ENCODE measurements at places on chromosomes 7 and 10.

- DNase-seq = peak; percentile 63
Measured at GRCh38 chr10:4131407-4132215, 346.6 kb upstream of the KLF6 start.

- no peak for DNase-seq
Measured at GRCh38 chr7:84245835-84246234, 51.2 kb upstream of the SEMA3A start.

DNA sequence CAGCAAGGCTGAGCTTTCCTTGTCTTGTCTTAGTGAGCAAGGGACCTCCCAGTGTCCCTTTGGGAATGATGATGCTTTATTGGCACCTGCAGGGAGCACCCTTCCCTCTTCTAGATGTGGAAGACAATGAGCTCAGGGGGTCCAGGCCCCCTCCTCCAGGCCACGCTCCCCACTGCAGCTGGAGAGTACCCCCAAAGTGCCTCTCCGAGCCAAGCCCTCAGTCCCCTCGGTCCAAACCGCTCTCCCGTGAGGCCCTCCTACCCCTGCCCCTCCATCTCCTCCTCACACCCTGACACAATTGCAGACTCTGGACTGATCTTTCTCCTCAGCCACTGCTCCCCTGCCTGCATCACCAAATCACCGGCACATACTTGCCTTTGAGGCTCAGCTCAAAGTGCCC is 16.7 kb downstream of the RBP3 start:
- DNase-seq = no peak

DNA sequence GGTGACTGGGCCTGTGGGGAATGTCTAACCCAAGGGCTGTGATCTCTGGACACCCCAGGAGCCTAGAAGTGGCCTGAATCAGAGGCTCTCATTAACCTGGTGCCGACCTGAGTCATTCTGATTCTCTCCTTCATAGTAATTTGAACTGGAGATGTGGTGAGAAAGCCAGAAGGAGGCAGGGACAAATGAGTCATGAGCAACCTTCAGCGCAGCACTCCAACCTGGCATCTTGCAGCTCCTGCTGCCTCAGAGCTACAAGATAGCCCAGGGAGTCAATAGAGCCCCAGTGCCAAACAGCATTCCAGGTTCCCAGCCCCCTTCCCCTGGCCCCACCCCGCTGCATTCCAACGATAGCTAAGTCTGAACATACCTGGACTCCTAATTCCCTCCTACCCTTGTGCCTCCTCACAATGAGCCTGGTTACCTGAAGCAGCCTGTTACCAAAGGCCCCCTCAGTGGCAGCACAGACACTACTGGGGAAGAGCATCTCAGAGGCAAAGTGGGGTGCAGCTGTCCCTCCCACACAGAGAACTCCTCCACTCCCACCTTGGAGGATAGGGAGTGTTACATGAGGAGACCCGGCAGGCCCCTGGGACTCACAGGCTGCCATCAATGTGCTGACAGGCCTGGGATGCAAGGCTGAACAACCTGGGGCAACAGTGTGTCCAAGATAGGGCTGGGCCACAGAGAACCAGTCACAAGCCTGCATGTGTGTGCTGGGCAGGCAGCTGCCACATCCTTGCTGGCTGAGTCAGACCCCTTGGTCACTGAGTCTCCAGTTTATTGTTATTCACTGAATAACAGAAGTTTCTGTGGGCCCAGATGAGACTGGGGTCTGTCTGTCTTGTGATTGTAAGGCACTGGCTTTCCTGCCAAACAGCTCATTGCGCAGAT is 76.8 kb upstream of the LEP start:
- no peak for DNase-seq

DNA sequence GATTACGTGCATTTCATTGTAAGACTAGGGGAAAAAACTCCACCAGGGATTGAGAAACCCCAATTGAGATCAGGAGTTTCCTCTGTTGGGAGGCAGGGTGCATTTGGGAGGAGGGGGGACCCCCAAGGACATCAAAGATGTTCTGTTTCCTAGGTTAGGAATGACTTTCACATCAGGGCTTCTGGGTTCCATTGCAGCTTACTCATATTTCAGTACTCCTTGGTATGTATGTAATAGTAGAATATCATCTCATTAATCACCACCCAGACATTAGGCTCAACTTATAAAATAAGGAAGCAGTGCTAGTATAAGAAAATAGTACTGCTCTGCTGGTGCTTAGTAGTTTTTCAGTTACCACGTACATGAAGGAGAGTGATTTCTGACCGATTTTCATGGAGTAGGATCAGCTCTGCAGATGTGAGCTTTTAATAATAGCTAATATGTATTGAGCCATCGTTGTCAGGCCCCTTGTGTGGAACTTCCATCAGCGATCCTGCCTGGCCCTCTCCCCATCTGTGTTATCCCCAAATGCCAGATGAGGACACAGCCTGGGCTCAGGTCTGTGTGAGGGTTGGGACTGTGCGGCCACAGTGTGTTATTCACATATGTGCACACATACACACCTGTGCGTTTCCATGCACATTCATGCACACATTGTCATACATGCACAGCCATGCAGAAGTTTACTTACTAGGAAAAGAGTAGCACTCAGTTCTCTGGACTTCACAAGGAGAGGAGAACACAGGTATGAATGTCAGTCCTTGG is 23.5 kb downstream of the UPP1 start:
- DNase-seq = no peak

GRCh38 chr10:112363696-112364688 is 9.9 kb upstream of the ACSL5 start:
- DNase-seq = no peak

DNA sequence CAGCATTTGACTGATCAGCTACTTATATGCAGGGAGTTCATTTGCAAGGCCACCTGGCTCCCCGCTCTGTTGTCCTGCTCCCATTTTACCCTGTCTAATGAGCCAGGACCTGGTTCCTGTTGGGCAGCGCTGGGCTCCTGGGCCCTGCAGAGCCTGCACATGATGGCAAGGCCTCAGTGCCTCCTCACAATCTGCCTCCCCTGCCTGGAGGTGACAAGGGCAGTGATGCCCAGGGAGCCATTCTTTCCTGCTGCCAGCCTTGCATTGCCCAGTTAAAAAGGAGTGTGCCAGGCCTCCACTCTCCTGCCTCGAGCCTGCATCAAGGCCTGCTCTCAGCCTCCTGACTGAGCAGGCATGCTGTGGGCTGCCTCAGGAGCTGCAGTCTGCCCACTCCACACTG is 28.5 kb downstream of the CHAT start:
- no peak for DNase-seq

DNA sequence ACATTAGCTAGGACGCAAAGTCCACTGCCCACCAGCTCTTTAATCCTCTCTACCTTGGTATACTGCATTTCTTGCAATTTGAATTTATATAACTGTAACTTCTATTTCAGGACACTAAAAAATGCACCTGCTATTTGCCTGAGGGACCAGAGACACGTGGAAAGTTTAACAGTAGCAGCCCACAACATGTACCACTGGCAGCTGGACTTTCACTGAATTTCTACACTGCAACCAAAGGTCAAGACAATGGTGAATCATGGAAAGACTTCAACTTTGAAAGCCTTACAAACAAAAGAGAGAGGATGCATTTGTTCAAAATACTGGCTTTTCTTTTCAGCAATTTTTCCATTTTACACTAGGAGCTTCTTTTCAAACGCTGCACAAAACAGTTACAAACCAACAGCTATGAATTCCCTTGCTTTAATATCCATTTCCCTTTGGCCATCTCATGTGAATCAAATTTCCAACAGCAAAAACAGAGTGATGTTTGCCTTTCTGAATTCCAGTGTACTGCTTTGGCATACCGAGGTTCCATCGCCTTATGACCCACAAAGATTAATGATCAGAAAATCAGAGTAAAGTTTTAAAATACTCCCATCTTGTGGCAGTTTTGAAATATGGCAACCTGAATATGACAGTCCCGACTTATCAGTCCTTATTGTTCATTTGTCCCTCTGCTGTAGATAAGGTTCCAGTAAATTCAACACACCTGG is 29.9 kb upstream of the HNRNPH3 start:
- no peak for DNase-seq

DNA sequence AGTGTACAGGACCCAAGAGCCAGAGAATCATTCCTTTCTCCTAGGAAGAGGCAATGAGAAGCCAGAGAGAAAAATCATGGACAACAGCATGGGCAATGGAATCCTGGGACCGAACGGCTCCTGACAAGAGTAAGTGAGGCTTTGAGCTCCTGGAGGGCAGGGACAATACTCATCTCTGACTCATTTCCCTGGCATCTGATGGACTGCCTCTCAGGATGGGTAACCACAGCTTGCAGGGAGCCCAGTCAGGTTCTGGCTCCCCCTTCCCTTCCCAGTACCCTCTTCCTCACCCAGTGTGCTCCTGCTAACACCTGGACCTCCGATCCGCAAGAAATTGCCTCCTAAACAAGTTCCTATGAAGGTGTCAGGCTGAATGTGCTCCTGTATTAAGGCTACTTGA is 51.2 kb upstream of the SORCS3 start:
- no peak for DNase-seq

- no peak for DNase-seq
Measured at GRCh38 chr7:50426280-50427045, 23.7 kb downstream of the FIGNL1 start.

DNA sequence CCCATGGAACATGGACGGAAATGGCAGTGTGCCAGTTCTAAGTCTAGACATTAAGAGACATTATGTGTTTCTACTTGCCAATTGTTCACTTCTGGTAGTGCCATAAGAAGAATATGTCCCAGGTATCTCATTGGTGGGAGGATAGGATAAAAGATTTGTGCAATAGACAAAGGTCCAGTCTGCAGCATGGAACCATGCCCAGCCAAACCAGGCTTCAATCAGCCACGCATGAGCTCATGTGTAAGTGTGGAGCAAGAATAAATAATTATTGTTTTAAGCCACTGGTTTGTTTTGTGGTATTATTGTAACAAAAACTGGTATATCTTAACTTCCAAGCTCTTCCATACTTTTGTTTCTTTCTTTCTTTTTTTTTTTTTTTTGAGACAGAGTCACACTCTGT is 153.6 kb upstream of the CTTNBP2 start:
- no peak for DNase-seq

GRCh38 chr10:121216295-121216694 is 365.1 kb downstream of the WDR11 start:
- no peak for DNase-seq

DNA sequence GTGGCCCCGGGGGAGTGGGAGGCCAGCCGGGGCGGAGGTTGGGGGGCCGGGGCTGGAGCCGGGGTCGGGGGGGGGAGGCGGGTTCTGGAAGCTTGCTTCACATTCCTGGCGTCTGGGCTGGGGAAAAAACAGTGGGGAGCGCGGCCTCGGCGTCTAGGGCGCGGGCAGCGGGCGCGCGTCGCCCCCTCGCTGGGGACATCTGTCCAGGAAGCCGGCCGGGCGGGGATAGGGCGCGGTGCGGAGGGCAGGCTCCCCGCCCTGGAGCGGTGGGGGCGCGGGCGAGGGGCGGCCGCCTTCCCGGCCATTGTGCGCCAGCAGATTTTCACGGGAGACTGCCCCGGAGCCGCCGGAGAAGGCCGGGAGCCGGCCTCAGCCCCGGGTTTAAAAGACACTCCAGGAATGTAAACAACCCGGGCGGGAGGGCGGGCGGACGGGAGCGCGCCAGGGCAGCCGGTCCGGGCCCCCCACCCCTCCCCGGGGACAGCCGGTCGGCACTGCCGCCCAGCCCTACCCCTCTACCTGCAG is 1.4 kb downstream of the ZMIZ1 start:
- no peak for DNase-seq

DNA sequence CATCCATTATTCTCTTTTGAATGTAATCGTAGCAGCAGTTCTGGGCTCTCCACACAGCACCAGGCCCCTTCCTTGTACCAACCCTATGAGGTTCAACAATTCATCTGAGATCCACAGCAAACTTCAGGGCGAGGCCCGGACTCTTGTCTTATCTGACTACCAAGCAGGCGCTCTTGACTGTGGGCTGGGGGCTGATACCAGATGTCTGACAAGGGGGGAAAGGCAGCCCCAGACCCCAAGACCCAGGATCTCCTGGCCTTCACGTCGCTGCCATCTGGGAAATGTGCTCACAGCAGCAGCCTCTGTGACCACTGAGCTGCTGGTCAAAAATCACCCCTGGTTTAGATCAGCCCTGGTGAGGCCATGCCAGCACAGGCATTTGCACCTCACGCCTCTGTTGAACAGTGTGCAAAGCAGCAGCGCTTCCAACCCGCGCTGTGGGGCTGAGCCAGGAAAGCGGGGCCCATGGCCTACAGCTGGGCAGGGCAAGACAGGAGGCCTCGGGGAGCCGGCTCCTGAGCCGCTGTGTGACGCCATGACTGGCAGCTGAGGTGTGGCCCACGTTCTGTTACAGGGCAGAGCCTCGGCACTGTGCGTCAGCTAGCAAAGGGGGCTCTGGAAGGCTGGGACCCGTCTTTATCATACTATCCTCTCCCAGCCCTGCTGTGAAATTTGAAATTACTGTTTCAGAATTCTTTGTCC is 143.9 kb downstream of the PAXIP1 start:
- no peak for DNase-seq

GRCh38 chr10:74072503-74072902 is 74.6 kb downstream of the VCL start:
- DNase-seq = no peak

DNA sequence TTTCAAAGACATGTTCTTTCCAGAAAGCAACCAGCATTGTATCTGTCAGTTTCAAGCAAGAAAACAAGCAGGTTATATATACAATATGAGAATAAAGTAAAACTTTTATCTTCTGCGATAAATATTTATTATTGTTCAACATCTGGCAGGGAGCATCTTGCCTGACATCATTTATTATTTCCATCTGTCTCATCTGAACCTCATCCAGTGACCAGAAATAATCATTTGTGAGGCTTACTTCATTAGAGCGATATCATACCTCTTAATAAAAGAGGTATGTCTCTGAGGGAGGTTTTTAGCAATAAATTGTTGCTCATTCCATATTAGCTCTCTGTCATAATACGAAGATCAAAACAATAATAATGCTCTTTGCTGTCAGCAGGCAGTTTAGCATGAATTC is 226.1 kb downstream of the CDC14C start:
- DNase-seq = no peak

DNA sequence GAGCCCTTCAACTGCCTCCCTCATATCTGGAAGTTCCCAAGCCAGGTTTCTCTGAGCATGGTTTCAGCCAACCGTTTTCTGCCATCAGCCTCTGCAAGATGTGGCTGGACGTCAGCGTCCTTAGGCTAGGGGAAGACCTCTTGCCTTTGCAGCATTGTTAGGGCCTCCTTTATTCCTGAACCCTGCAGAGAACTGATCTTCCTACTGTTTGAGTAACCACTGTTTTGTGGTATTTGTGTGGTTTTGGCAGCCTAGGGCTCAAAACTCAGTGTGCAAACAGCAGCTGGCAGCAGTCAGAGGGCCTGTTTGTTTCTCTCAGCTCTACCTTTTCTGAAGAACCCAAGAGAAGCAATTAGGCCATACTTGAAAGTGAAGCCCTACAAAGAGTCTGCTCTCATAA is 83.4 kb upstream of the SEMA3E start:
- DNase-seq = peak; percentile 8
